ENCODE measurements at places on chromosomes 4 and X. TPM values are rescaled to one million over a fixed set of nuclear protein-coding genes. Genes with fewer than 3 reads are reported as not detected.

DNA sequence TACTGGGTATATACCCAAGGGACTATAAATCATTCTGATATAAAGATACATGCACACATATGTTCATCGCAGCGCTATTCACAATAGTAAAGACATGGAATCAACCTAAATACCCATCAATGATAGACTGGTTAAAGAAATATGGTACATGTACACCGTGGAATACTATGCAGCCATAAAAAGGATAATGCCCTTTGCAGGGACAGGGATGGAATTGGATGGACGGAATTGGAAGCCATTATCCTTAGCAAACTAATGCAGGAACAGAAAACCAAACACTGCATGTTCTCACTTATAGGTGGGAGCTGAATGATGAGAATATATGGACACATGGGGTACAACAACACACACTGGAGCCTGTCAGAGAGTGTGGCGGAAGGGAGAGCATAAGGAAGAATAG, 55.9 kb downstream of the DCK start:
- DNase-seq, result no peak

DNA sequence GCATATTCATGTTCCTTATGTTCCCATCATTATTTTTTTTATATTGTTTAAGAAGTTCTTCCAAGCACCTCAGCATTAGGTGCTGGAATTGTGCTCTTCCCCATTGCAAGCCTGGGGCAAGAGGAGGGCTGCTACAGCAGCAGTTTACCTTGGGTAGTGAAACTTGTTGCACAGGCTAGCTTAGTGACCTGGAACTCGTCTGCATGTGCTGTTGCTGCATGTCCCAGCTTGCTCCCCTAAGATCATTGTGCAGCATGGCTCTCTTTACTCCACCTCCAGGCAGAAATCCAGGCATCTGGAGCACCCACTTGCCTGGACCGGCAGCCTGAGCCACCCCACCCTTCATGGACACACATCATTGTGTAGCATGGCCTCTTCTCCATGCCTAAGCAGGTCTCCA, 776.0 kb downstream of the GLUD2 start:
- DNase-seq, result no peak

DNA sequence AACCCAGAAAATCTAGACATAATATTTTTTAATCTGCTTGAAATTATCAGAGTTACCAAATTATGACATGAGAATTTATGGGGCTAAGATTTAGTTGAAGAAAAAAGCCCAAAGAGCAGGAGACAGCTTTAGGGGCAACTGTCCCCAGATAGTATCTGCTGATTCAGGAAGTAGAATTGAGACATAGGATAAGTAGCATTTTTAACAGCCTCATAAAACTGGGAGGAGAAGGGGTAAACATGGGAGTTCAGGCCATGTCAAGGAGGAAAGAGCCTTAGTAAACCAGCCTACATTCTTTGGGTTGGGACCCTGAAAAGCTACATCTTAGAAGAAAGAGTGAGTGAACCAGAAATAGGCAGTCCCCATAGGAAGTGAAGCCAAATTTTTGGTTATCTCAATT, 9.7 kb upstream of the RAB28 start:
- no peak for DNase-seq

DNA sequence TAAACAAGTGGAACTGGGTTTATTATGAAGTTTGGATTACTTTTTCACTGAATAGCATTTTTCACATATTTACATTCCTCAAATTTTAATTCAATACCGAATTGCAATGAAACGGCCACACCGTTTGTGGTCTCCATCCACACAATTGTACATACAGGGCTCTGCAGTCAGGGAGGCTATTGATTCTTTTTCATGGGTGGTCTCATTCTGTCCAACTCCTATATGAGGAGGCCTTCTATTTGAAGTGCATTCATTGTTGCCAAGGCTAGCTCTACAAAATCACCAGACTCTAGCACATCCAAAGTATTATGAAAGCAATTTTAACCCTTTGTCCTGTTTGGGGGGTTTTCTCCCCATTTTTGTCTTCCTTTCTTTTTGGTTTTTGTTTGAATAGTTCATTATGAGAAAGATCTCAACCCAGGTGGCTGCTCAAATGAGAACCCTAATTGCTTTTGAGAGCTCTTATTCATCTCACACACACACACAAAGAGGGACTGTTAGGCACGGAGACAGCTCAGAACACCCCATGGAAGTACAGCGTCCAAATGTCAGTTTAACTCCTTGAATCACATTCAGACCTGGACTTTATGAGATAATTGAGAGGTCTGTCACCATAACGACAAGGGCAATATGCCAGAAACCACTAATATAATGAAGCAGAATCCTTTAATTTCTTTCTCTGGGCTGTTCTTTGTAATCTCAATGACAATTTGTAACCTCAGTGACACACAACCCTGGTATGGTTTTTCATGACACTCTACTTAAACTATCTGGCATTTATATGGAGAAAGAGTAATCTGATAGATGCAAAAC, 79.4 kb downstream of the NLGN4X start:
- DNase-seq, result no peak

DNA sequence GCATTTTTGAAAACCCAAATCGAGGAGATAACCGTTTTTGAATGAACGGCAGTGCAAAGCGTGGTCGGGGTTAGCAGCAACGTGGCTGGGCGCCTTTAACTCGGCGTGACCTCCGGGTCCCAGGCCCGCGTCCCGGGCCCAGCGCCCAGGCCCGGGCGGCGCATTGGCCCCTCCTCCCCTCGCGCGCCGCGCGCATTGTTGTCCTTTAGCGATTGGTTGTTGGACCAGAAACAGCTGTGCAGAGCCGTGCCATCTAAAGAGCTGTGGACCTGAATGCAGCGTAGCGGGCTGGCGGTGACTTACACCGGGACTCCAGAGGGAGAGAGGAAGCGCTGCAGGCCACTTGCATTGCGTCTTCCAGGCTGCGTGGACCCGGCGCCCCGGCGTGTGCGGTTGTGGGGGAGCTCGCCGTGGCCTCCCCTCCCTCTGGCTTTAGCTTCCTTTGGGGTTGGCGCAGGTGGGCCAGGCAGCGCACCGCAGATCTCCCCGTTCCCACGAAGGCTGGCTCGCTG, at the start of gene STOX2:
Gene STOX2 (plus strand): TSS at position 227 of the 512 bp plus-strand sequence. CDS start 1,484 bp downstream, outside the sequence.
- peak; percentile 77 for DNase-seq

- no peak for DNase-seq
Observed at GRCh38 chr4:185865901-185866328, 53.9 kb upstream of the SORBS2 start.

DNA sequence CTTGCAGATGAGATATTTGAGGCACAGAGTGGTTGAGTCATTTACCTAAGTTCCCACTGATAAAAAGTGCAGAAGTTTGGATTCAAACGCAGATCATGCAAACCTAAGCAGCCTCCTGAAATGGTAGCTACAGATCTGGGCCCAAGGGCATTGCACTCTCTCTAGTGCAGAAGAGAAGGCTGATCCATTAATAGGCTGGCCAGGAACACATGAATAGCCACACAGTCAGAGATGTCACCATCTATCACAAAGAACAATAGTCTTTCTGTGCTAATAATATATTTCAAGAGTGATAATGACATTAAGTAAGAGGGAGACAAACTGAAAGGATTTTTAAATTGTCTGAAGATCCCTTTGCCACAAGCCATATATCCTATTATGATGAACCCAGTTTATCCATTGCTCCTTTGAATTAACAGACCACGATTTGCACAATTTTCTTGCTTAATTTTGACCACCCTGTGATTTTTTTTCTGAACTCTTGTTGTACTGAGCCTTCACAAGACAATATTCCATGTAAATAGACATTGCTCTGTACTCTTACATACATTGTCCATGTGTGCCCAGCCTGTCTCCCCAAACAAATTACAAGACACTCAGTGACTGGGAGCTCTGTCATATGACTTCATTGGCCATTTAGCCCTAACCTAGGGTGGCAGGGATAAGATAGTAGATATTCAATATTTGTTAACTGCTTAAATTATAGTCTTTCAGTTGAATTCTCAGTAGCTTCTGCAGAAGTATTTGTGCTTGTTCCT, 112.4 kb upstream of the RBPJ start:
- no peak for DNase-seq

DNA sequence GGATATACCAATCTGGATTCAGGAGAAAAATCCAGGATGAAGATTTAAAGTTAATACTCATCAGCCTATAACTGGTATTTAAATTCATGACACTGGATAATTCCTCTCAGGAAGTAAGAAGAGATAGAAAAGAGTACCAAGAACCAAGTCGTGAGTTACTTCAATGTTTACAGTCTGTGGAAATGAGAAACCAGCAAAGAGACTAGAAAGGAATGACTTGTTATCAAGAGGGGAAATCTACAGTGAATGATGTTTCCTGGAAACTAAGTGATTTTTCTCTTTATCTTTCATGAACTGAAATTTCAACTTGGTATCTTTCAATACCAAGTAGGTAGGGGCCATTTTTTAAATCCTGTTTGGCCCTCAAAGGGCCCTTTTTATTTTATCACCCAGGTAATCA, 217.9 kb upstream of the AFF2 start:
- no peak for DNase-seq

GRCh38 chrX:103919270-103919637, 43.2 kb upstream of the TMSB15B start:
- no peak for DNase-seq

DNA sequence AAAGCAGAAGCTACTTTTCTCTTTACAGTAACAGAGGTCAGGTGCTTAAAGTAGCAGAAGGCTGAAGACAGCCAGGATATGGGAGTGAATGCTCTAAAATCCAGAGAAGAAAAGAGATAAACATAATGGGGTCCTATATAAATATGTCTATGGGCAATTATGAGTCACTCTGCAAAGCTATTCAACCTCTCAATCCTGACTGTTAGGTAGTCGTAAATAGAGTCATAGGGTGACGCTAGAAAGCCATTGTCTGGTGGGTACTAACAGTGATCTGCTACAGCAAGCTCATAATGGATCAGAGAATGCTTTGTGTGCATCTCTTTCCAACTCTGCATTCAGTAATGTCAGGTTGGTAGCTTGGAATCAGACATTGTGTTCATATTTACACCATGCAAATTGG, 53.5 kb upstream of the PDE5A start:
- DNase-seq, result no peak

SHOX gene
- polyA plus RNA-seq, result 2.8 TPM

DNA sequence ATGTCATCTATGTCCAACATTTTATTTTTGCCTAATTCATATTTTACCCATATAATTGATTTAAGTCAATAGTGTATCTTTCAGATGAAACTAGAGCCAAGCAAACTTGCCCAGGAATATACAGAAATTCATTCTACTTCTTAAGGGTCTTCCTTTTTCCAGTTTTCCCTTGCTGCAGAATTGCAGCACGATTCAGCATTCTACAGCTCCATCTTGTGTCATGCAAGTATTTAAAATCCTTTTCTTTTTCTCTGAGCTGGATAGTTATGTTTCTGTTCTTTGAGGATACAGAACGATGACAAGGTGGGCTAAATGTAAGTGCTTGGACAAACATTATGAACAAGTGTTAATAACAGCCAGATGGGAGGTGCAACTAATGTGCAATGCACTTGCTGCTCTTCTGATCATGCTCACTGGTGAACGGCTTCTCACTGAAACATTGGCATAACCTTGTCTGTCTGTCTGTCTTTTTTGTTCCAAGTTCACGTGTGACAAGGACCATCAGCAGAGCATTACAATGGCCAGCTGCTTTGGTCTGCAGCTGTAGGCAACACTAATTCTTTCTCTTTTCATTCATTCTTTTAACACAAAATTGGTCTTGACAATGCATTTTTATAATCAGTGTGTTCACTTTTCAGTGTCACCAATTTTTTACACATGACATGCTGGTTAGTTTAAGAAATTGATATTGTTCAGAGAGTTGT, 1821.7 kb downstream of the ARAP2 start:
- DNase-seq, result peak; percentile 19

GRCh38 chr4:25500626-25501316, 123.7 kb downstream of the ANAPC4 start:
- DNase-seq, result peak; percentile 39

LDOC1 gene
- polyA plus RNA-seq, result 44.8 TPM

DNA sequence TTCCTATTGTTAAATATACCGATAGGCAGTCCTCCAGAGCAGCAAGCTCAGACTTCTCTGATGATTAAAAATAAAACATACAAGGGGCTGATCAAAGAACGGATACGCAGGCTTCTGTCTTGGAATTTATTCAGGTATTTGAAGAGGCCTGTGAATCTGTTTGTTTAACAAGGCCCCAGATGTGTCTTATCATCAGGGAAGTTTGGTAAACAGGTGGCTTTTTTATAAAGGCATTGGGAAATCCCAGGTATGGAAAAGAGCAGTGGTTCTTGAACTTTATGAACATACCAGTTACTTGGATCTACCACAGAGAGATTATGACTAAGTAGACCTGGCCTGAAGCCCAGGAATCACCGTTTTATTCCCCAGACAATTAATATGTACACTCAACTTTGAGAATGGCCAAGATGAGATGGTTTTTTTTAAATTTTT, 47.9 kb downstream of the SOWAHB start:
- no peak for DNase-seq

MGARP gene
- 0.42 TPM for polyA plus RNA-seq

GRCh38 chrX:20005883-20006282, 15.0 kb upstream of the BCLAF3 start:
- no peak for DNase-seq

CPE gene
- polyA plus RNA-seq, result 68.9 TPM

DNA sequence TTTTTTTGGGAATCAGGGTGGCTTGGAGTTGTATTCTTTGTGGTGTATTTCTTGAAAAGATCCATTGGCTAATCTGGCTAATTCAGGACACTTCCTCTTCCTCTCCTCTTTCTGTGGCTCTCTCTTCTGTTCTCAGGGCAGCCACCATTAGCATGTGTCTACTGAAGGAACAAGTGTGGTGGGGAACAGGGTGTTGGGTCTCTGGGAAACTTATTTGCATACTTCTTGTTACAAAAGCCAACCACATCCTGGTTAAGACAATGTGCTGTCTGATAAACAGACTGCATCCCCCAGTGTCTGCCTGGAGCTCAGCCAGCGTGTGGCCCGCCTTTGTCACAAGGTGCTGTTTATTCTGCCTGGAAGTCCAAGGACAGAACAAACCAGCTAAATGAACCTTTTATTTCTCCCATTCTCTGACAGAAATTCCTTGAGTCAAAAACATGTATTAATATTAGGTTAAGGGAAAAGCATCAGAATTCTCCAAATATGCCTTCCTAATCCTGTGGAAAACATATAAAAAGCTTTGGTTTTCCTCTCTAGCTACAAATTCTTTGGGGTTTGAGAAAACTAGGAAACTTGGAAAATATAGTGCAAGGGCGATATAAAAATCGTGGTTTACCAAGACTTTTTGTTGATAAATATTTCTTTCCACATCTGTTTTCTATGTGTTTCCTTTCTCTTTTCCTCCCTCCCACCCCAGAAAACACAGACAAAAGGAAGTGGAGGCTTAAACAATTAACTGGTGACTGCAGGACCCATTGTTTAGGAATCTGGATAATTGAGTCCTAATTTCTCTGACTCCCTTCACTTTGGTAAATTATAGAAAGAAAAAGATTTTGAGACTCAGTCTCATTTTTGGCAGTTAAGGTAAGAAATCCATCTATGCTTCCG, 203.6 kb downstream of the SPRY1 start:
- DNase-seq, result no peak

MAP9 gene
- polyA plus RNA-seq, result 5.4 TPM

- DNase-seq, result no peak
Observed at GRCh38 chr4:124445071-124445470, 267.5 kb downstream of the ANKRD50 start.

- no peak for DNase-seq
Observed at GRCh38 chr4:136301749-136302495, 1230.4 kb downstream of the PCDH18 start.

GAGE12J gene
- not detected for polyA plus RNA-seq

GRCh38 chrX:42678133-42678532, 99.8 kb downstream of the PPP1R2C start:
- no peak for DNase-seq
